ENCODE measurements at places on chromosomes 7 and 10.

DNA sequence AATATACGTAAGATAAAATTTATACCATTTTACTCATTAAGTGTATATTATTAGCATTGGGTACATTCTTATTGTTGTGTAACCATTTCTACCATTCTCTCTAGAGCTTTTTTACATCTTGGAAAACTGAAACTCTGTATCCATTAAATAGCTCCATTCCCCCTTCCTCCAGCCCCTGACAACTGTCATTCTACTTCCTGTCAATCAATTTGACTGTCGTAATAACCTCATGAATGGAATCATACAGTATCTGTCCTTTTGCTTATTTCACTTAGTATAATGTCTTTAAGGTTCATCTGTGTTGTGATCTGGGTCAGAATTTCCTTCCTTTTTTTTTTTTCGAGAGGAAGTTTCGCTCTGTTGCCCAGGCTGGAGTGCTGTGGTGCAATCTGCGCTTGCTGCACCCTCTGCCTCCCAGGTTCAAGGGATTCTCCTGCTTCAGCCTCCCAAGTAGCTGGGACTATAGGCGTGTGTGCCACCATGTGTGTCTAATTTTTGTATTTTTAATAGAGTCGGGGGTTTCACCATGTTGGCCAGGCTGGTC is 15.6 kb downstream of the ZRANB1 start:
- DNase-seq = no peak

- no peak for DNase-seq
These were observed 15.1 kb downstream of the CACNB2 start for GRCh38 chr10:18155321-18155720.

DNA sequence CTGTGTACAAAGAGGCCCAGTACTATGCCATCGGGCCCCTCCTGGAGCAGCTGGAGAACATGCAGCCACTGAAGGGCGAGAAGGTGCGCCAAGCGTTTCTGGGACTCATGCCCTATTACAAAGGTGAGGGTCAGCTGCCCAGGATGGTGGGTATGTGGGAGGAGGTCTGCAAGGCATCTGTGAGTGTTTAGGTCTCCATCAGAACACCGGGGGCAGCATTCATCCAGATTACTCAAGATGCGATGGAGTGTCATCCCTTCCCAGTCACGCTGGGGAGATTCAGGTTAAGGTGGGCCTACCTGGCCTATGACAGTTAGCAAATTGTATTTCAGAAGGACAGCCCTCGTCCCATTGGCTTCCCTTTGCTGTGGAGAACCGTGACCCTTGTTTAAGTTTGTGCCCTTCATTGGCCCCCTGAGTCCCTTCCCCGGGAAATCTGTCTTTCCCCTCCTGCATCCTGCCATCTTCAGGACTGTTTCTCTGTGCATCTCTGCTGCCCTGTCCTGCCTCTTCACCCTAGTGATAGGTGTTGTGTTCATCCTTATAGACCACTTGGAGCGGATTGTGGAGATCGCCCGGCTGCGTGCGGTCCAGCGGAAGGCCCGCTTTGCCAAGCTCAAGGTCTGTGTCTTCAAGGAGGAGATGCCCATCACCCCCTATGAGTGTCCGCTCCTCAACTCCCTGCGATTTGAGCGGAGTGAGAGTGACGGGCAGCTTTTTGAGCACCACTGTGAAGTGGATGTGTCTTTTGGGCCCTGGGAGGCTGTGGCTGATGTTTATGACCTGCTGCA is 9.8 kb downstream of the KCTD7 start:
- peak; percentile 62 for DNase-seq

DNA sequence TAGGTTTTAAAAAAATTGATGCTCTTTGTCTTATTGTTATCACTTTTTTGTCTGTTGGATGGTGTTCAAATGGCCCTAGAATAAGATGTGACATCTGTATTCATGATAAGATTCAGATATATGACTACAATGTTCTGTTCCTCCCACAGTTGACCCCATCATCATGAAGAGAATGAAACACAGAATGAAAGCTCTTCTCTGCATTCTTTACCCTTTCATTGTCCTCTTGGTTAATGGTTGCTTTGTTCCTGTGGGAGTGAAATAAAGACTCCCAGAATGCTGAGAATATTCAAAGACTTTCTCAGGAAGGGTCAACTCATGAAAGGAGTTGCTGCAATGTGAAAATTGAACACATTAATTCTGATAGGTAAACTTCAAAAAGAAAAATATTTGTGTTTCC is 1015.8 kb downstream of the SORCS3 start:
- DNase-seq = peak; percentile 4

- DNase-seq = no peak
These were observed 717.3 kb downstream of the XPNPEP1 start for GRCh38 chr10:109205929-109206585.

- no peak for DNase-seq
These were observed 197.6 kb upstream of the NFE2L3 start for GRCh38 chr7:25954395-25954794.

GRCh38 chr7:69696054-69696591 is 97.8 kb downstream of the AUTS2 start:
- DNase-seq = no peak

DNA sequence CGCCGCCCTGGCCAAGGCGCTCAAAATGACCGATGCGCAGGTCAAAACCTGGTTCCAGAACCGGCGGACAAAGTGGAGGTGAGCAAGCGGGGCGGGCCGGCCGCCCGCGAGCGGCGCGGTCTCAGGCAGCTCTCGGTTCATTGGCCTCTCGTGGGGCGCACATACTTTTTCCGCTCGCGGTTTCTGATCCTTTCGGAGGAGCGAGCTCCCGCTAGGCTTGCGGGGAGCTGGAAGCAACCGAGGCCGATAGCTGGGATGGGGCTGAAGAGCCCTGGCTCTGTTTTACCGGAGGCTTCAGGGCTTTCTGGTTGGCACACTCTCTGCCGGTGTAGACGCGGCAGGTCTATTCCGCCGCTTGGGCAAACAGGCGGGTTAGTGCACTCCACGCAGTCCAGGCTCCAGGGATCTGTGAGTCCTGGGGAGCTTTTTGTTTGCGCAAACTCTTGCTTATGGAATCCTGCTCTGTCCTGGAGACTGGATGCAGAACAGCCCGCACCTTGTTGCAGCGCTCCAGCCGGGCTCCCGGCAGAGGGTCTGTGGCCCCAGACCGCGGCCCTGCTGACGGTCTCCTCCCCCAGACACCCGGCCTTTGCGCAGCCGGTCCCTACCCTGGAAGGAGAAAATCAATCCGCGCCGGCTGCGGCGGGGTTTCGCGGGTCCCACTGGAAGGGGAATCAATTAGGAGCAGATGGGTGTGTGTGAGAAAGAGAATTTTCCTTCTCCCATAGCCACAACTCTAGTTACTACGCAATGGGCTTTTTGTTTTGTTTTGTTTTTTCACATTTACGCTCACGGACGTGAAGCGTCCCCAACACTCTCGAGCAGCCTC is 3.4 kb downstream of the TLX1 start:
- DNase-seq = peak; percentile 74

DNA sequence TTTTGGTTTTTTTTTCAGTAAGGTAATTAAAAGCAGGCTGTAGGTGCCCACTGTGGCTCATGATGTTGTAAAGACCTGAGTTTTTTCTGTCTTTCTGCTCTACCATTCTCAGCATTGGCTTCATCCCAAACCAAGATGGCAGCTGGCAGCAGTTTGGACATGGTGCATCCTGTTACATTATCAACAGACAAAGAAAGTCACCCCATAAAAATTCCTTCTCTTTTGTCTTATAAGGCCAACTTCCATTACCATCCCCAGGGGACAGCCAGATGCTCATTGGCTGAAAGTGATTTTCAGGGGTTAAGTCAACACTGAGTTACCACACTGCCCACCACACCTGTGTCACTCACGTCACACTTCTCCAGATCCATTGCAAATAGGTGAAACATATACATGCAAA is 558.4 kb downstream of the SDK1 start:
- no peak for DNase-seq

DNA sequence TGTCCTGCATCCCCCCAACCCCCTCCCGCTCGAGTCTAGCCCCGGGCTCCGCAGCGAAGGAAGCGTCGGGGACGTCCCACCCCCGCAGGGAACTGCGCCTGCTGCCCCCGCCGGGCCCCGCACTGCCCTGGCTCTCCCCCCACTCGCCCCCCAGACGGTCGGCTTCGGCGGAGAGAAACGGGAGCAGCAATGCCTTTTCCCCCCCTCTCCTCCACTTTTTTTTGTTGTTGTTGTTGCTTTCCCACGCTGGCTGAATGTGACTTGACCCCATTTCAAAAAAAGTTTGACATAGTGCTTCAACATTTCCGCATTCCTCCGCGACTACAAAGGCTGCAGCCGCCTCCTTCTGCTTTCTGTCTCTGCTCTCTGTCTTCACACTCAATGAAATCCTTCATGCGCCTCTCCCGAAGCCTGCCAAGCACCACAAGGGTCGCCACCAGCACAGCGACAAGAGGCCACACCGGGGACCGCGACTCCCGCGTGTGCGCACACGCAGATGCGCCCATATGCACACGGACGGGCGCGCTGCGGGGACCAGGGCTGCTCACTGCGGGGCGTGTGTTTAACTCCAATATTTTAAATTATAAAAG is 1.0 kb downstream of the CDK6 start:
- peak; percentile 89 for DNase-seq

GRCh38 chr7:99557940-99558305 is 519 bp upstream of the ZNF655 start:
- DNase-seq = peak; percentile 60

DNA sequence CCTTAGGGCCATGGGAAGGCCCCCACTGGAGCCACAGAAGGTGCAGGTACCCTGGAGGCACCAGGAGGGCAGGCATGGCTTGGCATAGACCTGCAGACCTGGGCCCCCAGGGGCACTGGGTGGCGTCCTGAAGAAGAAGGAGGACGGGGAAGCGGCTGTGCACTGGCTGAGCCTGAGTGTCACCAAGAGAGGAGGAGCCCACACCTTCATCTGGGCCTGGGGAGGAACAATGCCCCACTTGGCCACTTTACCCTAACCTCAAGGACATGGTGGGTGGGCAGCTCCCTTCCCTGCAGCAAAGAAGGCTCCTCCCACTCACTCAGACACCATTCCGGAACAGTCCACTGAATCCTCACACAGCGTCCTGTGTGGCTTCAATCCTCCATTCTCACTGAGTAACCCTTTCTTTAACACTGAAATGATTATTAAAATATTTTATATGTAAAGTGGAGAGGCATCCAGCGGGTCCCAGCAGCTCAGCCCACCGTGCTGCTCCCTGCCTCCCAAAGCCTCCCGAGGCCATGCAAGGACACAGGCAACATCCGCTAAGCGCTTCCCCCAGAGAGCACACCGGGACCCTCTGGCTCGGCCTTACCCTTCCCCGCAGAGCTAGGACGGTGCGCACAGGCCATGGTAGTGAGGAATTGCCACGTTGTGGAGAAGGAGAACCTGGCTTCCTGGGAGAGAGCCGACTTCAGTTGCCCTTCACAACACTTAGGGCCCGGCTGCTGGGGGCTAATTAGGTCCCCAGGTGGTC is 516.7 kb upstream of the MGMT start:
- peak; percentile 53 for DNase-seq

- DNase-seq = no peak
These were observed 113.9 kb upstream of the PRR15 start for GRCh38 chr7:29449569-29450260.

- no peak for DNase-seq
These were observed 102.3 kb upstream of the PCBD1 start for GRCh38 chr10:70990681-70991080.

GRCh38 chr7:7257899-7258692 is 75.8 kb downstream of the C1GALT1 start:
- no peak for DNase-seq

- no peak for DNase-seq
These were observed 688 bp upstream of the ABCB4 start for GRCh38 chr7:87476179-87476557.

DNA sequence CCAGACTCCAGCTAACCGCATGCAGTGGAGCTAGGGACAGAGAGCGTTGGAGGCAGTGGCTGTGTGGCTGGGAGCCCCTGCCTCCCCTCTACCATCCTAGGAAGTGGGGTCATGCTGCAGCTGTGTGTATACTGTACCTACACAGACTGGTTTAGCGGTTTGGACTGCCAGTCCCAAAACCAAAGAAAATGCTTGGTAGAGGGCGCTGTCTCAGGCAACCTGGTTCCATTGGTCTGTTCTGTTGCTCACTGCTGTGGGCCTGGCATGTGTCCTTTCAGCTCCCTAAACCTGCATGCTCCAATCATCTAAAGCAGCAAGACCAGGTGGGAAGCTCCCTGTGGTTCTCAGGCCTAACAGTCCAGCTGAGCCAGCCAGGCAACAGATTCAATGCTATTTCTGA is 4.5 kb downstream of the RBP4 start:
- peak; percentile 68 for DNase-seq

- DNase-seq = no peak
These were observed 45.9 kb upstream of the FAM133B start for GRCh38 chr7:92636018-92636560.

DNA sequence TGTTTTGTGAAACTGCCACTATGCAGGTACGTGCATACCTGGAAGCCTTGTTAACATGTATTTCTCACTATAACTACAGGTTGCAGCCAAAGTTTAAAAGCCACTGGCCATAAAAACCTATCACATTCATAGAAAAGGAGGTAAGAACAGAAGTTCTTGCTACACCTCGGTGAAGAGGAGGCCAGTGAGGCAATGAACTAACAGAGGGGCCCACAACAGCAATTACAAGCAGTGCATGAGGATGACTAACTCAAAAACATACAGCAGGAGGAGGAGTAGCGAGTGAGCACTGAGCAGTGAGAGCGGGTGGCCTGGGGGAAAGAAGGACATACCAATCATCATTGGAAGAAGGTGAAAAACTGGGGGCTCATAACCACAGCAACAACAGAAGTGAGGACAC is 51.6 kb downstream of the NUDCD3 start:
- no peak for DNase-seq

DNA sequence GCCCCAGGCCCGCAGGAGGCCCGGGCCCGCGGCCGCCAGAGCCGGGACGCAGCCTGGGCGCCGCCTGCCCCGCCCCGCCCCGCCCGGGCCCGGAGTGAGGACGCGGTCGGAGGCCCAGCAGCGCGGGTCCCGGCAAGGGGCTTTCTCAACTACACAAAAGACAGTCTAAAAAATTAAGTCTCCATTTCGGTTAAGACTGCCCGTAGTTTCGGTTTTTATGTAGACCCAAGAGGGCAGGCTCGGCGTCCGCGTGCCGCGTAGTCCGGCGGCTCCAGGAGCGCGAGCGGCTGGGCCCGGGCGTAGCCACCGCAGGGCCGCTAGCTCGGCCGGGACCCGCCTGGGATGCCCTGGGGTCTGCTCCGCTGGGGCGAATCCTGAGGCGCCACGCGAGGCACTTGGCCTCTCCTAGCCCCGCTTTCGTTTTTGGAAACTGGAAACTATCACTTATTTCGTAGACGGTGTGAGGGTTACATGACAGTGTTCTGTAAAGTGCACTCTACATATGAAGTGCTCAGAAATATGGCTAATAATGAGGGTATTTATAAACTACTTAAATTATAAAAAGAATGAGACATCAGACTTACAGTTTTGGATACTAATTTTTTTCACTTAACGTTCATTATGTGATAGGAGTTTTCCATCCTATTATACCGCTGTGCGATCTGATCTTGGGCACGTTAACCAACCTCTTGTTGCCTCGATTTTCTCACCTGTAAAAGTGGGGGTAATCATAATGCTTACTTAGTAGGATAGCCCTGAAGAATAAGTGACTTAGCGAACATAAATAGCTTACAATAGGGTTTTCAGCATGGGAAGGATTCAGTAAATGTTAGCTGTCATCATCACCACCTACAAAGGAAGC is 573 bp downstream of the BLVRA start:
- peak; percentile 85 for DNase-seq

- no peak for DNase-seq
These were observed 25.3 kb downstream of the TNS3 start for GRCh38 chr7:47556511-47557180.
